Posterior vena cava (tissue), 2 donors: ENCODE measurements at places on chromosomes 1 and 21.

GRCh38 chr1:111538343-111539025, 35.1 kb upstream of the ADORA3 start:
- no peak for DNase-seq

DNA sequence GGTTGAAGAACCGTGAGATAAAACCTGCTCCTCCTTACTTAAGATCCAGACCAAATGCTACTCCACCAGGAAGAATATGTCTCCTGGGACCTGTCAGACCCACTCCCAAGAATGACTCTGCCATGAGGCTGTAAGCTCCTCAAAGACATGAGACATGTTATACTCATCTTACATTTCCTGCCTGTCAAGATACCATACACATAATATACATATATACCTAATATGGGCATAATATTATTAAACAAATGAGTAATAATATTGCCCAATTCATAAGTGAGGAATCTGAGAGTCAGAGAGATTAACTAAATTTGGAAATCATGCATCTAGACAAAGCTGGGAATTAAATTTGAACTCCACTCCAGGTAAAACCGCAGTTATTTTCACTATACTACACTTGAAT, 634.9 kb downstream of the LMO4 start:
- DNase-seq: no peak

DNA sequence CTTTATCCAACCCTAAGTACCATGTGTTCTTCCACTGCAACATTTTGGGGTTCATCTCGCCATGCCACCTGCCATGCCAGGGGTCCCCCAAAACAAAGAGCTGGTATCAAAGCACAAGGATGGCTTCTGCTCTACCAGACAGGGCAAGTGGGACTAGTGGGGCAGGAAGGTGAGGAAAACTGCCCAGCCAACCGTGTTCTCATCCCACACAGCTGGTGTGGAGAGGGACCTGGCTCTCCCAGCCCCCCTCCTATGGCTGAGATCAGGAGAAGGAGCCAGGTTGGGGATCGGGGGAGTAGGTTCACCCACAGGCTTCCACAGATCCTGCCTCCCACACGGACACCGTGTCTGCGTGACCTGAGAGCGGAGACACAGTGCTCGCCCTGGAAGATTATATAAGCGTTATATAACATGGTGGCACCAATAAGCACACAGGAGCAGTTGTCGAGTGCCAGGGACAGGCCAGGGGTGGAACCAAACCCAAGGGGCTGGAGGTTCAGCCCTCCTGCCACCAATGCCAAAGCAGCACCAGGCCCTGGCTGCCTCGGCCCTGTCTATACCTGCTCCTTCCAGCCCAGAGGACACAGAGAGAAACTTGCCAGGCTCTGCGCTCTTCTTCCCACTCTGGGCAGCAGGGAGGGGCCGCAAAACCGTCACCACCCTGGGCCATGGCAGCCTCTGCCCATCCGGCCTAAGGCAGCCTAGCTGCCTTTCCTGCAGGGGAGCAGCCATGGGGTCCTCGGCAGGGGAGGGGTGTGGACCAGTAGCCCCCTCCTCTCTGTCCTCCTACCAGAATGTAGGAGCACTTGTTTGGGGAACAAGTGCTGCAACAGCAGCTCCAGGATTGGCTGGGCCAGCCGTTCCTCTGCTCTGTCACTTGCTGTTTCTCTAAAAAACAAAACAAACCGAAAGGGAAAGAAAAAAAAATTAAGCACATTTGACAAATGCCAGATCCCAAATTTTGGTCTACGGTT, 43.5 kb downstream of the CD34 start:
- DNase-seq: peak; percentile 86

DNA sequence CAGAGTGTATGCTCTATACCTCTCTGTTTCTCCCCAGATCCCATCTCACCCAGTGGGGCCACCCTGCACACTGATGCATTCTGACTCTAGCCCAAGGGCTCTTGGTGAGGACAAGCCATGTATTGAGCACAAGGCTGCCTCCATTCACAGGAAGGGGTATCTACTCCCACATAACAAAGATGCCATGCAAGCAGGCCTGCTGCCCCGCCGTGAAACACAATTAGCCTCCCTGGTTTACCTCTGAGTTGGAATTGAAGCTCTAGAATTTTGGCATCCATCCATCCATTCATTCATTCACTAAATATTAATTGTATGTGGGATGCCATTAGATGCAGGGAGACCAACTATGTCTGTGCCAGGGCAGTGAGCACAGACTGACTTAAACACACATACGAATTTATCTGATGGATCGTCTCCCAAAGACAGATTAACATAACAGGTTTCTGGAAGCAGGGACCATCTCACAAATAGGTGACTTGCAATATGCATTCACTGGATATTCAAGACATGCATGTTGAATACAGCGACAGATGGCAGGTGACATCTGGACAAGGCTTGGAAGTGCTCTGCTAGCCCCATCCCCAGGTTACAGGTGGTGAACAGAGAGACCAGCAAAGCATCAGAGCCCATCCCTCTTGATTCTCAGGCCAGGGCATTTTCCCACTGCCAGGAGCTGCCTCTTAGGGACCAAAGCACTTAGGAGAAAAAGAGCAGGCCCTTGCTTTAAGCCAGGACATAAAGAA, 34.3 kb downstream of the TRABD2B start:
- DNase-seq: no peak

GRCh38 chr1:40476924-40477677, at the start of gene ZFP69:
ZFP69 (plus strand) TSS chr1:40477290; CDS start chr1:40479362, 2,072 bp downstream.
- peak; percentile 89 for DNase-seq

DNA sequence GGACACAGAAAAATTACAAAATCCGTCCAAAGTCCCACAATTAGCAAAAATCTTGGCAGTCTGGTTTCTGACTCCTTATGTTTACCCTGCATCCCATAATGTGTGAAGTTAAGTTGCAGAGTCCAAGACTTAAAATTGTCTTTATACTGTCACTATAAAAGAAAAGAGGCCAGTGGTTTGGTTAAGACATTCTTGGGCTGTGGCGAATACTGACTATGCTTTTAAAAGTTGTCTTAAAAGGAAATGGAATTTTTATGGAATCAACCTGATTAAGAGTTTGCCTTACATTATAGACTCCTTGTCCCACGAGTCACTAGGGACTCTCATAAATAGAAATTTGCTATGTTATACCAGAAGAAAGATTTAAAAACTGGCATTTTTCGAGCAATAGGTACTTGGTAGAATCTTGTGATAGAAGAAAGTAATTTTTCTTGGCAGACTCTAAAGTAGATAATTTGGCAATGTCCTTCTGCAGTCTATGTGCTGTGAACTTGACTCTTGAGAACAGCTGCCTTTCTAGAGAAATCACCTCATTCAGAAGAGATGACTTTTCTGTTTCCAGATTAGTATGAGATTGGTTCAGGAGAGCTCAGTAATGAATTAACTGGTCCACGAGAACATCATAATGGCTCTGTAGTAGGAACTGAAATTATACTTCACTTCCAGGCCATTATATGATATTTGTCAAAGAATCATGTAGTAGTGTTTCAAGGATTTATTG, 31.8 kb downstream of the NTNG1 start:
- DNase-seq: no peak

GRCh38 chr1:7462617-7463016, 308.5 kb upstream of the VAMP3 start:
- no peak for DNase-seq

GRCh38 chr1:34176830-34177603, at the start of gene C1orf94:
C1orf94 (plus strand) TSS chr1:34176907; CDS start chr1:34177790, 883 bp downstream.
- DNase-seq: no peak

GRCh38 chr1:162497104-162497722, 405 bp upstream of the UHMK1 start:
- DNase-seq: no peak

DNA sequence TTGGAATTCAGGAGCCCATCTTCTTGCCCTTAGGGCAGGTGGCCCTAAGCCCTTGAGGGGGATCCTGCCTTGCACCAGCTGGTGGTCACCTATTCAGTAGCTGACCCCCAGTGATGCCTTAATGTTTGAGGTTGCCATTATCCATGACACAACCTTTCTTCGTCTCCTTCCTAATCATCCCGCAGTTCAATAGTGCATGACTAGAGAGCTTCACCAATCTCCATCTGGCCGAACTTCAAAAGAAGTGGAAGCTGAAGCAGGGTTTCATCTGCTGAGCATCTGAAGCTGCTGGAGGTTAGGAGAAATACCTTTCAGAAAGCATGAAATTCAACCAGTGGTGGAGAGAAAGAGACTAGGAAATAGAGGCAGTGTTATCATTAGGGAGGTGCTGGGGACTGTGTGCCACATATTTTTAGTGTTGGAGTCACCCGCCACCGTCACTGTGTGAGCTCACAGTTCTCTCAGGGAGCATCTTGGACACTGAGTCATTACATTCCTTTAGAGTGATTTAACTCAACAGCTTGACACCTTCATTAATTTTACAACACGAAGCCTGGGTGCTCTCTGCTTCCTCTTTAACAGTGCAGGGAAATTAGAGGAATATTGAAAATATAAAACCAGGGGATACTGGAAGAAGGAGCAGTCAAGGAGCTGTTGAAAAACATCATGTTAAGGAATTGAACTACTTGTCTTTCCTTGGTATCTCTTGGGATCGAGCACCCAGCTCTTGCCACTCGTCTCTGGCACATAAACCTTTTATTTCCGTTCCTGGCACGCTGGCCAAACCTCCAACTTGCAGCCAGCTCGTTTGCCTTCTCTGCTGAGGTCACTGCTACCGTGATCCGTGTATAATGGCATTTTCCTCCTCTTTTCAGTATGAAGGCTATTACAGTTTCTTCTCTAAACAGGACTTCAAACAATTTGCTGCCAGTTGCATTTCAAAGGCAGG, 53.6 kb downstream of the PEX14 start:
- peak; percentile 85 for DNase-seq

- no peak for DNase-seq
Measured at GRCh38 chr1:228517655-228518054, 30.5 kb downstream of the RNF187 start.

DNA sequence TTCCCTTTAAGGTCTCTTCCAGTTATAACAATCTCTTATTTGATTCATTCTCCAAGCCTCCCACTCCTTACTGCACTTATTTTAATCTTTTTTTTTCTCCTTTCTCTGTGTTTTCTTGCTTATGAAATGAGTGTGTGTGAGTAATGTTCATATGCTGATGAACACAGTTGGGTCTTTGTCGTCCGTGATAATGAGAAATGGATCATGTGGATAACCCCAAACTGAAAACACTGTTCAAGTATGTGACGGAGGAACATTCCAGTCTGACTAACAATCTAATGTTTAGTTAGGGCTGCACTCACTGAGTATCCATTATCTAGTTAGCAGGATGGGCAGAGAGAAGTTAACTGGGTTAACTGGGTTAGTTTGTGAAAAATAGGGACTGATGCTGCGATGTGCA, 253.1 kb upstream of the DUSP10 start:
- no peak for DNase-seq

- DNase-seq: no peak
Measured at GRCh38 chr1:151533870-151534269, 6.2 kb upstream of the TUFT1 start.
